ENCODE measurements at places on chromosomes 1 and 21.

- DNase-seq, result no peak
Measured at GRCh38 chr1:2115702-2116341, 65.6 kb downstream of the PRKCZ start.

GRCh38 chr1:91727763-91728162 lies 158.2 kb downstream of the TGFBR3 start:
- DNase-seq, result no peak

GRCh38 chr1:183226361-183226760 lies 40.3 kb downstream of the LAMC2 start:
- peak; percentile 46 for DNase-seq

DNA sequence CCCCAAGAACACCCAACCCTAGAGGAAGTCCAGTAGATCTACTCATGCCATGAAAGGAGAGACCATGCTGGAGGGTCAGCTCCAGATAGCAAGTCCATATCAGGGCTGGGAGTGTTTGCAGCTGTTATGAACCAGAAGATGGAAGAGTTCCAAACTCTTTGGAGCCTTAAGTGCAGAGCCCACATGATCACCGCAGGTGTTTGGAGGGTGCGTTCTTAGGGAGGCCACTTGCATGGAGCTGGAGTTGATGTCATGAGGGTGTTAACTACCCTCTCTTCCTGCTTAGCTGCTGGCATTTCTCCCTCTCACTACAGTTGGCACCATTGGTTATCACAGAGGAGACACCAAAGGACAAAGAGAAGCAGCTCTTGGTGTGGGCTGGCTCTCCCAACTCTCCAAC lies 616.9 kb downstream of the AJAP1 start:
- no peak for DNase-seq

DNA sequence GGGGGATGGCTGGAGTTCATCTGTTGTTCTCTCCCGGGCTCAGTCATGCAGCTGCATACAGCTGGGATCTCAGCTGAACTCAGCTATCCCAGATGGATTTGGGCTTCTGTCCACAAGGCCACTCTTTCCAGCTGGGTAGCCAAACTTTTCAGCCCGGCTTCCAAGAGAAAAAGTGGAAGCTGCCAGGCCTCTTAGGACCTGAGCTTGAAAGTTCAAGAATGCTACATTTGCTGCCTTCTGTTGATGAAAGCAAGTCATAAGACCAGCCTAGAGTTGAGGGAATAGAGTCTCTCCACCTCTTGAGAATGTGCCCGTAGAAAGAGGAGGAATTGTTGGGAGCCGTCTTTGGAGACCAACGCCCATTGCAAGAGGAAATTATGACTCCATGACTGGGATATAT lies 95.3 kb downstream of the C1orf21 start:
- no peak for DNase-seq

GRCh38 chr1:3494321-3495308 lies 40.1 kb downstream of the ARHGEF16 start:
- DNase-seq, result peak; percentile 81

DNA sequence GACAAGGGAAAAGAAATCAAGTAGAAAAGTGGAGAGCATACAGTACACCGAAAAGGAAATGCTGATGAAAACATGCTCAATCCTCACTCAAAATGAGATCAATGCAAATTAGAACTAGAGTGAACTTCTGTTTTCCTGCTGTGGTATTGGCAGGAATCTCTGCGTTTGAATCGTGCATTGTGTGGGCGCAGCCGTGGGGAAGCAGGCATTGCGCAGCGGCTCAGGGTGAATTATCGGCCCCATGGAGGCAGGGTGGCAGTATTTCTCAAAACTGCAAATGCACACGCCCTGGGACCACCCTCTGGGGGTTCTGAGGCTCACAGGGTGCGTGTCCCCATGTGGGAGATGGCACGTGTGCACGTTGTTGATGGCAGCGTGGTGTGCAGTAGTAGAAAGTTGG lies 140.6 kb downstream of the PEX14 start:
- no peak for DNase-seq

DNA sequence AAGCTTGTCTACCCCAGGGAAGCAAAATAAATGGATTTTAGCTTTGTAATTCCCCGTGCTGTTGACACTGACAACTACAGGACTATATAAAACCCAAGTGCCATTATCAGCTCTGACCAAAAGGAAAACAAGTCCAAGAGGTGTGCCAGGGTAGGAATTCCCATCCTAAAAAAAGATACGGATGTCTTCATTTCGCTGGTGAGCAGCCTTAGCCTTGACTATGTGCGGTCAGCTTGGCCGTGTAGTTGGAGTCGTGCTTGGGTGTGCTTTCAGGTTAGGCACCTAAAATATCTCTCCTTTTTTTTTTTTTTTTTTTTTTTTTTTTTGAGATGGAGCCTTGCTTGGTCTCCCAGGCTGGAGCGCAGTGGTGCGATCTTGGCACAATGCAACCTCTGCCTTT lies 28.9 kb upstream of the ACTN2 start:
- no peak for DNase-seq

- no peak for DNase-seq
Measured at GRCh38 chr1:206465951-206466350, 4.3 kb upstream of the IKBKE start.

- no peak for DNase-seq
Measured at GRCh38 chr1:209767706-209768105, 11.9 kb downstream of the TRAF3IP3 start.
